SJCRH30 (cell line): ENCODE measurements at places on chromosomes 5 and 9.

DNA sequence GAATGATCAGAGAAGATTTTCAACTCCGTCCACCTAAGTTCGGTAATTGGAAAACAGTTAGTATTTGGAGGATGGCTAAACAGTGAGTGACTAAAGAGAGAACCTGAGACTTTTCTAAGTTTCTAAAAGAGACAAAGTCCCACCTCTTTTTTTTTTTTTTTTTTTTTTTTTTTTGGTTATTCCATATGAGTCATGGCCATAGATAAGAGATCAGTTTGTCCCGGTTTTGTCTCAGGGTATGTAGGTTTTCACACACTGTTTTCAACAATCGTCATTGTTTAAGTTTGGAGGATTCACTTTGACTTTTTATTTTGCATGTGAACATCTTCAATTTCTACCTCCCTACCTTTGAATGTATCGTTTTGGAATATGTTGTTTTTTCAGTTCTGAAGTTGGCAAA lies 85.9 kb downstream of the NTRK2 start:
- no peak for DNase-seq

DNA sequence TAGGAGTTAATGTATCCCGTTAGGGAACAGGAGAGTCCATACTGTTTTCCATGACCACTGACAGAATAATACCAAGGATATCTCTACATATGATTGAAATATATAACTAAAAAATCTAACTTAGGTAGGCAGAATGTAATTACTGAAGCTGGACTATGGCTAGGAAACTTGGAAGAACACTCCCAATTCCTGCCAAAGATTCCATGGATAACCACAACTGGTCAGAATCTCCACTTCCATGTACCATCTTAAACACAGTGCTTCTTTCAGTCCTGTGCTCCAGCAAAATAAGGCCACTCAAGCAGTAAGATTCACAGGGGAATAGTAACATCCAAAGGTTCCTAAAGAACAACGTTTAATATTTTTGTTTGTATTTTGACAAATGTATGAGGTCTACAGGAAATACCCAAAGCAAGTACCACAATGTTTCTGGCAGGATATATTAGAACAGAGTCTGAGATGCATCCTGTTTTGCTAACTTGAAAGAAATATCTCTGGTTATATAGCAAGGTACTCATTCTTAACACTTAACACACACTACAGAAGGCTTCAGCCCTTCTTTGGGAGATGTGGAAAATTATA lies 295.0 kb downstream of the ADAMTS6 start:
- DNase-seq: no peak

GRCh38 chr5:68534131-68534940 lies 318.8 kb downstream of the PIK3R1 start:
- peak; percentile 71 for DNase-seq

GRCh38 chr9:37426846-37427245 lies 4.3 kb downstream of the GRHPR start:
- no peak for DNase-seq

DNA sequence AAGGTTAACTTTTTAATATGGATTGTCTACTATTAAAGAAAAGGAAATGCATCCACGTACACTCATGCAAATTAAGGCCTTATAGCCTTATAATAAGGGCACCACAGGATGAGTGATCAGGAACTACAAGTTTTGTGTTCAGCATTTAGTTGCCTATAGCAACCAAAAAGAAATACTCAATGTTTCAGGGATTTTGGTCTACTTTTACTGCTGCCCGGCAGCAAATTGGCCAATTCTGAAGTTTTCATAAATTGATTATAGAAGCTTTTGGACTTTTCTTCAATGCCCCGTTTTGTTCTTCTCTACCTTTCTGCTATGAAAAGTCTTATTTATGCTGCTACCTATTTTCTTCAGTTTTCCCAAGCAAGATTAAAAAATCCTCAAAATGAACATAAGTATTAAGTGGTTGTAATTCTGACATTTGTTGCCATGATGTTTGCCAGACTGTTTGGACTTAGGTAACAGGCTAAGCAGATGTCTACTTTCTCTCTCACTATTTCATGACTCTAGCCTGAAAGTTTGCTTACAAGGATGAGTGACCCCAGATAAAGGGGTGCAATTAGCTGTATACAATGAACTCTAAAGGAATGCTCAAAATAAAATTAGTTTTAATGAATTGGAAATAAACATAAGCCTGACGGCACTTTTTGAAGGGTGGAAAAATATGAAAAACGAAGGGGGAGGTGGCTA lies 391.5 kb upstream of the DAB2 start:
- DNase-seq: no peak

GRCh38 chr9:135014311-135015010 lies 73.0 kb upstream of the OLFM1 start:
- peak; percentile 34 for DNase-seq

GRCh38 chr9:23820451-23821374 lies 5.3 kb downstream of the ELAVL2 start:
- DNase-seq: peak; percentile 75

GRCh38 chr9:78025186-78025585 lies 6.4 kb downstream of the GNAQ start:
- DNase-seq: no peak

- DNase-seq: peak; percentile 93
Observed at GRCh38 chr9:107637421-107638420, 148.2 kb upstream of the KLF4 start.

GRCh38 chr9:99399474-99399873 lies 177.4 kb downstream of the SEC61B start:
- no peak for DNase-seq
